ENCODE measurements at places on chromosomes 13 and 19. TPM values are rescaled to one million over a fixed set of nuclear protein-coding genes. Genes with fewer than 3 reads are reported as not detected.

- no peak for DNase-seq
Observed at GRCh38 chr19:49605605-49606004, 14.6 kb downstream of the PRR12 start.

- DNase-seq = no peak
Observed at GRCh38 chr13:79079351-79079839, 326.7 kb downstream of the RBM26 start.

GRCh38 chr19:29878973-29879654 lies 62.9 kb upstream of the URI1 start:
- no peak for DNase-seq

Gene GRIN3B
- not detected for total RNA-seq

DNA sequence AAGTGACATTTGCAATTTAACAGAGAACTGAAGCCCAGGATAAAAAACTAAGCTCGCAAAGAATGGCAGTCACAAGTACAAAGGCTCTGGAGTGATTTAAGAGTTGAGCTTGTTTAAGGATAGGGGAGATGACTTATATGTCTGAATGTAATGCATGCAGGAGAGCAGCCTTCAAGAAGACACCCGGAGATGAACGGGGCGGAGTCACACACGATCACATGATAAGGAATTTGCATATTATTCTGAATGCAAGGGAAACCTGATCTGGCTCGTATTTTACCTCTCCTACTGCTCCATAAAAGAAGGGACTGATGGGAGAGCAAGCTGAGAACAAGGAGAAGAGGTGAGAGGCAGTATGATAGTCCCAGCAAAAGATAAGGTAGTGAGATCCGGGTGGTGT lies 12.9 kb downstream of the TBC1D4 start:
- DNase-seq = no peak

Gene KLC3
- 0.14 TPM for total RNA-seq

Gene RFX2
- total RNA-seq = 4.2 TPM

GRCh38 chr19:1274852-1275259 lies 474 bp upstream of the FAM174C start:
- DNase-seq = no peak

- no peak for DNase-seq
Observed at GRCh38 chr19:52494518-52494917, 33.0 kb upstream of the ZNF808 start.

GRCh38 chr13:27624071-27624470 lies 2.4 kb downstream of the POLR1D start:
- no peak for DNase-seq

Gene ZIK1
- total RNA-seq = 4.7 TPM

GRCh38 chr19:49196527-49197240 lies 39.1 kb downstream of the TRPM4 start:
- peak; percentile 45 for DNase-seq

Gene CYP2A7
- total RNA-seq = not detected

Gene IL11
- not detected for total RNA-seq

- no peak for DNase-seq
Observed at GRCh38 chr13:46668931-46669525, 116.1 kb downstream of the LRCH1 start.

GRCh38 chr19:2476451-2477140 lies 669 bp downstream of the GADD45B start:
- DNase-seq = peak; percentile 50

Gene LAIR2
- total RNA-seq = not detected

- no peak for DNase-seq
Observed at GRCh38 chr19:55032170-55032800, 5.8 kb downstream of the GP6 start.

- no peak for DNase-seq
Observed at GRCh38 chr19:48290401-48290770, 20.5 kb downstream of the ZNF114 start.

- peak; percentile 86 for DNase-seq
Observed at GRCh38 chr19:56080669-56081401, 40.3 kb downstream of the ZNF787 start.

GRCh38 chr13:94710881-94711560 lies 1.3 kb downstream of the SOX21 start:
- no peak for DNase-seq

- peak; percentile 32 for DNase-seq
Observed at GRCh38 chr19:31880283-31880682, 465.1 kb upstream of the ZNF507 start.

Gene BRSK1
- 5.8 TPM for total RNA-seq

All from heart right ventricle (tissue), 16 donors.